Fibroblast of pulmonary artery (primary cell): ENCODE measurements at places on chromosomes 11 and 22.
A peak's percentile ranks its signal among the peaks of the same experiment; 100 is the strongest.

DNA sequence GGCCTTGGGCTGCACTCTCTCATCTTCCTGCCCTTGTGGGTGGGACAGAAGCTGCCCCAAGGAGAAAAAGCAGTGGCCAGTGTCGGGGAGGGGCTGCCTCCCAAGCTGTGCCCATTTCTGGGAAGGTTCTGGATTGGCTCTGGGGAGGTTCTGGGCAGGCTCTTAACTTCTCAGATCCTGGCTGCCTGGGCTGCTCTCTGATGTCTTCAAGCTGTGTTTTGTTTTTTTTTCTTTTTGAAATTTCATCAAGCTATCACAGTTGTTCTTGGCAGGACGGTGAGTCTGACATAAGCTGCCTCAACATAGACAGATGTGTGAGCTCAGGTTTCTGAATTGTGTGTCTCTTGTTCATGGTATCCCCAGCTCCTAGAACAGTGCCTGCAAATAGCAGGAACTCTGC lies 1032.0 kb downstream of the BRD1 start:
- DNase-seq: no peak

GRCh38 chr11:110022548-110022947 lies 70.6 kb upstream of the ZC3H12C start:
- no peak for DNase-seq

- DNase-seq: no peak
Observed at GRCh38 chr22:34903416-34903815, 162.5 kb upstream of the ISX start.

DNA sequence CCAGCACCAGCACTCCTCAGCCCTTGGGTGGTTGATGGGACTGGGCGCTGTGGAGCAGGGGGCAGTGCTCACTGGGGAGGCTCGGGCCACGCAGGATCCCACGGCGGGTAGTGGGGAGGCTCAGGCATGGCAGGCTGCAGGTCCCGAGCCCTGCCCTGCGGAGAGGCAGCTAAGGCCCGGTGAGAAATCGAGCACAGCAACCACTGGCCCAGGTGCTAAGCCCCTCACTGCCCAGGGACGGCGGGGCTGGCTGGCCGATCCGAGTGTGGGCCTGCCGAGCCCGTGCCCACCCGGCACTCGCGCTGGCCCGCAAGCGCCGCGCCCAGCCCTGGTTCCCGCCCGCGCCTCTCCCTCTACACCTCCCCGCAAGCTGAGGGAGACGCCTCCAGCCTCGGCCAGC lies 56.0 kb upstream of the ZNF195 start:
- DNase-seq: no peak

GRCh38 chr11:70810133-70810532 lies 411.8 kb downstream of the CTTN start:
- DNase-seq: no peak

- DNase-seq: no peak
Observed at GRCh38 chr22:37768273-37768672, 39.5 kb upstream of the GCAT start.

GRCh38 chr11:86625981-86626380 lies 46.4 kb downstream of the ME3 start:
- peak; percentile 65 for DNase-seq

DNA sequence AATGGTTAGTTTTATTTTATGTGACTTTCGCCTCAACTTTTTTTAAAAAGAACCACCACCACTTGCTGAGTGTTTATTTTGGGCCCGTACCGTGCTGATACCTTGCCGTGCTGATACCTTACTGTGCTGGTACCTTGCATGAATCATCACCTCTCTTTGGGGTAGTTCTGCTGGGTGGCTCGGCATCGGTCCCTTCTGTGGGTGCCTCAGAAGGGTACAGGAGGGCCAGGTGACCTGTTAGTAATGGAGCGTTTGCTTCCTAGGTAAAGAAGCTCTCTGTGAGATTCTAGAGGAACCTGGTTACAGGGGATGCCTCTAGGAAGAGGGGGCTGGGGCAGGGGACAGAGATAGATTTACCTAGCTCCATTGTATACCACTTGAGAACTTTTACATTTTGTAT lies 17.1 kb downstream of the TOM1 start:
- DNase-seq: no peak

GRCh38 chr11:73856031-73856567 lies 20.5 kb downstream of the COA4 start:
- DNase-seq: no peak

DNA sequence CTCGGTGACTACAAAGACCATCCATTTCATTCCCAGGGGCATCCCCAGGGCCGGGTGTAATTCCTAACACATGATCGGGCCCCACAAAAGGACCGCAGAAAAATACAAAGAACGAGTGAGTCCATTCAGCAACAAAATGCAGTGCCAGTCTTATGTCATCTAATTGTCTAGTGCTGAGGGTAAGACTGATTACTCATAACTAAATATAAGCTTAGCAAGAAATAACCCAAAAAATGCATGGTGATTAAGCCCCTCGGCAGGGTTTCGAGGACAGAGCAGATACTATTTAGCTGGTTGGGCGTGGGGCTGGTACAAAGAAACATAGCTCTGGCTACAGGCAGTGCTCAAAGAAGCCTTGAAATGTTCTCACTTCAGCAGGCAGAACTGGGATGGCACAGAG lies 1078.9 kb downstream of the OPCML start:
- no peak for DNase-seq

GRCh38 chr22:38305471-38306448 lies 11.5 kb downstream of the CSNK1E start:
- DNase-seq: peak; percentile 53
